ENCODE measurements at places on chromosomes 6 and 20. TPM values are rescaled to one million over a fixed set of nuclear protein-coding genes. Genes with fewer than 3 reads are reported as not detected.

BTN1A1 gene
- not detected for total RNA-seq

DNA sequence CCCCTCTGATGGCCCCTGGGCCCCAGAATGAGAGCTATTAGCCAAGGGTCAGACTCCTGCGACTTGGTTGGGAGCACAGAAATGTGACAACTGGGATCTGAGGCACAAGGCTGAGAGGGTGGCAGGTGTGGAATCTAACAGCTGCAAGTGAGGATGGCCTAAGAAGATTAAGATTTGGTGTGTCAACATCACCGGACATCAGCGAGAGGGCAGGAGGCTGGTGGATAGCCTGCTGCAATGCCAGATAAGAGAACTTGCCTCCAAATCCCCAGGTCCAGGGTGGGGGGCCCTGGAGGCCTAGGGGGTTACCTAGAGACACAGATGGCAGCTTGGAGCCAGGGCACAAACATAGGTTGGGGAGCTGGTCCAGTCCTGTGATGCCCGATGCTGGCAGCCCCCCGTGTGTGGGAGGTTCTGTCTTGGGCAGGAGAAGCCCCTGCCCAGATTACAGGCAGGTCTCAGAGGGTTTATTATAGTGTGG lies 155.8 kb downstream of the GRM4 start:
- no peaks in the 10 kb centered on the region for H3K36me3 ChIP-seq
- H3K4me3 ChIP-seq = no peak overlapping the region
- no peaks in the 10 kb centered on the region for H3K4me1 ChIP-seq
- peaks cover 11% of the 10 kb centered on the region for H3K27me3 ChIP-seq

- H3K4me3 ChIP-seq = no peak overlapping the region
- no peak overlapping the region for H3K27ac ChIP-seq
- no peaks in the 10 kb centered on the region for H3K4me1 ChIP-seq
- H3K27me3 ChIP-seq = no peaks in the 10 kb centered on the region
- peak; percentile 36 for DNase-seq
Measured at GRCh38 chr6:41191569-41191968, 9.4 kb downstream of the TREML2 start.

DNA sequence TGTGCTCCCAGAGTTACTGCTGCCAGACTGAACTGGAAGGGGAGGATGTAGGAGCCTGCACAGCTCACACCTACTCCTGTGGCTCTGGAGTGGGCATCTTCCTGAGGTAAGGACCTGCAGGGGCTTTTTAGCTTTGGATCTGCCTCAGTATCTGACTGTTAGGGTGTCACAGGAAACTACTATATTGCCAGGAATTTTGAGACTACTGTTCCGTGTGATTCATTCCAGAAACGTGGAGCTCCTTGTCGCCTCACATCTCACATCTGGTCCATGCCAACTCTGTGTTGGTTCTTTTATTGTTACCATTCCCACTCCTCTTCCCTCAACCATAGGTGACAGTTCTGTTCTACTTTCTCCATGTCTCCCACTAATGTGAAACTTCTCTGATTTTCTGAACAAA lies 34.1 kb downstream of the PRPH2 start:
- peaks cover 46% of the 10 kb centered on the region for H3K36me3 ChIP-seq
- DNase-seq = peak; percentile 64
- H3K27ac ChIP-seq = no peak overlapping the region
- H3K27me3 ChIP-seq = no peaks in the 10 kb centered on the region
- H3K4me1 ChIP-seq = peaks cover 44% of the 10 kb centered on the region
